ENCODE measurements at places on chromosomes 16 and 17.

GRCh38 chr17:15944759-15945526 lies at the start of gene ADORA2B:
Gene ADORA2B, plus strand, starts transcription at chr17:15945130. Its CDS starts 119 bp downstream, at chr17:15945249.
- peak within 1 kb of the TSS; percentile 71 for H3K27ac ChIP-seq
- no peaks in the 10 kb centered on the region for H3K27me3 ChIP-seq
- no peak for DNase-seq
- H3K4me3 ChIP-seq: peak within 1 kb of the TSS; percentile 77
- no peaks in the 10 kb centered on the region for H3K36me3 ChIP-seq
- peaks cover 28% of the 10 kb centered on the region for H3K4me1 ChIP-seq

- no peaks in the 10 kb centered on the region for H3K27me3 ChIP-seq
- no peak overlapping the region for H3K27ac ChIP-seq
- peaks cover 7% of the 10 kb centered on the region for H3K4me1 ChIP-seq
- H3K4me3 ChIP-seq: no peak overlapping the region
These were observed 12.8 kb downstream of the AXIN1 start for GRCh38 chr16:339680-340079.

- peaks cover 4% of the 10 kb centered on the region for H3K36me3 ChIP-seq
- H3K27ac ChIP-seq: no peak overlapping the region
- H3K4me1 ChIP-seq: no peaks in the 10 kb centered on the region
- DNase-seq: peak; percentile 17
These were observed 9.2 kb downstream of the CNOT1 start for GRCh38 chr16:58620396-58620795.

DNA sequence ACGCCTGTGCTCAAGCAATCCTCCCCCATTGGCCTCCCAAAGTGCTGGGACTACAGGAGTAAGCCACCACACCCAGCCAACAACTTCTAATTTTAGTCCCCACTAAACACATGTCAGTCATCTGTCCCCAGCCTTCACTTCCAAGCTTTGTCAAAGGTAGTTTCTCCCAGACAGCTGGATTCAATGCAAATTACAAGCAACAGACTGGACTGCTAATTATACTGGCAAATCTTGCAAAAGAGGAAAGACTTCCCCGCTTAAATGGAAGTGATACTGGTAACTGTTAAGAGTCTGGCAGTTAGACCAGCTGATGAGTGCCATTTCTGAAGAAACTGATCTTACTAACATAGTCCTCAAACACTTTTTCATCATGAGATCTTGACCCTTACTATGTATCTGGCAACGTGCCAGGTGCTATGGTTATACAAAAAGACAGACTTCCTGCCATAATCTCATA lies 8.2 kb upstream of the GGA2 start:
- H3K27ac ChIP-seq: no peak overlapping the region
- H3K27me3 ChIP-seq: no peaks in the 10 kb centered on the region
- DNase-seq: no peak
- H3K36me3 ChIP-seq: peaks cover 27% of the 10 kb centered on the region

DNA sequence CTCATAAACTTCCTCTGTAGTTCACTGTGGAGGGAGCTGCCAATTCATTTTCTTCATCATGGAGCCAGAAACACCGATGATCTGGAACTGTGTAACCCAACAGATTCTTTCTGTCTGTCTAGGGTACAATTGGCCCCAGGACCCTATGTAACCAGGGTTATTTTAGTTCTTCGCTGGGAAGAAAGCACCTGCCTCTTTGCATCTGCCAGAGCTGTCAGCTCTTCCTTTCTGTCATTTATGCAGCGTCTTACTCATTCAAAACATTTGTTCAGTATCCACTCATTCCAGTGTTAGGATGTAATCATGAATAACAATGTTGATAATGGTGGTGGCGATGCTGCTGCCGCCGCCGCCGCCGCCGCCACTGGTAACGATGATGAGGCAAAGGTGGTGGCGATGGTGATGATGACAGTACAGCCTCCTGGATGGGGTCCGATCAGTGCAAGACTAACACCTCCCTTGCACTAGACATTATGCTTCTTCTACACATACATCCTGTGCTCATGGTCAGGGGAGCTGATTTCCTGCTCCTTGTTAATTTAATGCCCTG lies 46.1 kb downstream of the IRX5 start:
- H3K27ac ChIP-seq: no peak overlapping the region
- no peaks in the 10 kb centered on the region for H3K36me3 ChIP-seq
- DNase-seq: no peak

- no peak overlapping the region for H3K27ac ChIP-seq
- peaks cover 8% of the 10 kb centered on the region for H3K4me1 ChIP-seq
- no peak overlapping the region for H3K4me3 ChIP-seq
- H3K27me3 ChIP-seq: no peaks in the 10 kb centered on the region
- no peak for DNase-seq
- peaks cover 1% of the 10 kb centered on the region for H3K36me3 ChIP-seq
These were observed 7.0 kb downstream of the PIGQ start for GRCh38 chr16:576823-577201.

GRCh38 chr16:71473891-71474290 lies 11.8 kb upstream of the ZNF23 start:
- no peak overlapping the region for H3K4me3 ChIP-seq
- H3K4me1 ChIP-seq: peaks cover 19% of the 10 kb centered on the region
- no peaks in the 10 kb centered on the region for H3K27me3 ChIP-seq
- no peak for DNase-seq
